ENCODE measurements at places on chromosomes 12 and 14.

- DNase-seq = no peak
Observed at GRCh38 chr12:92059960-92060359, 85.7 kb downstream of the BTG1 start.

DNA sequence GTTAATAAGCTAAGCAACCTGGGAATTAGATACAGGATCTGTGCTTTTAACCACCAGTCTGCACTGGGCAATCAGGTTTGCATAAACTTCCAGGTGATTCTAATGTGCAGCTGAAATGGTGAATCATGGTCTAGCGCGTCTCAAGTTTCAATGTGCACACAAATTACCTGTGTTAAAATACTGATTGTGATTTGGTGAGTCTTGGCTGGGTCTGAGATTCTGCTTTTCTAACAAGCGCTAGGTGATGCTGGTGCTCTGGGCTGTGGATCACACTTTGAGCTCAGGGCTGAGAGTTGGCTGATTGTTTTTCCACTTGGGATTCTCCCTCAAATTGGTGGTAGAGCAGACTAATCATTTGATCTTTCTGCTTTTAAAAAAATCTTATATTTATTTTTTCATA lies 124.8 kb downstream of the C12orf75 start:
- peak; percentile 73 for DNase-seq

- peak; percentile 40 for DNase-seq
Observed at GRCh38 chr12:66087365-66087943, 43.1 kb downstream of the LLPH start.

DNA sequence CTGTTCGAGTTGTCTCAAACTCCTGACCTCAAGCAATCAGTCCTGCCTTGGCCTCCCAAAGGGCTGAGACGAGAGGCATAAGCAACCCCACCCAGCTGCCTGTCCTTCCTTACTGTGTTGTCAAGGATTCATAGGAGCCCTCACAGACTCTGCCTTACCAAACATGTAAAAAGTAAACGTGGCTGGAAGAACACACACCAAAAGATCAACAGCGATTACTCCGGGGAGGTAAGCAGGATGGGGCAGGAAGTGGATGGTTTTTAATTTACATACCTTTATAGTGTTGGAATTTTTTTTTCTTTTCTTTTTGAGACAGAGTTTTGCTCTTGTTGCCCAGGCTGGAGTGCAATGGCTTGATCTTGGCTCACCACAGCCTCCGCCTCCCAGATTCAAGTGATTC lies 61.5 kb upstream of the EGLN3 start:
- no peak for DNase-seq

- peak; percentile 72 for DNase-seq
Observed at GRCh38 chr14:99603471-99604277, at the start of gene CCDC85C. Gene CCDC85C (minus strand): TSS chr14:99604207. CDS start chr14:99603959, 248 bp downstream.

DNA sequence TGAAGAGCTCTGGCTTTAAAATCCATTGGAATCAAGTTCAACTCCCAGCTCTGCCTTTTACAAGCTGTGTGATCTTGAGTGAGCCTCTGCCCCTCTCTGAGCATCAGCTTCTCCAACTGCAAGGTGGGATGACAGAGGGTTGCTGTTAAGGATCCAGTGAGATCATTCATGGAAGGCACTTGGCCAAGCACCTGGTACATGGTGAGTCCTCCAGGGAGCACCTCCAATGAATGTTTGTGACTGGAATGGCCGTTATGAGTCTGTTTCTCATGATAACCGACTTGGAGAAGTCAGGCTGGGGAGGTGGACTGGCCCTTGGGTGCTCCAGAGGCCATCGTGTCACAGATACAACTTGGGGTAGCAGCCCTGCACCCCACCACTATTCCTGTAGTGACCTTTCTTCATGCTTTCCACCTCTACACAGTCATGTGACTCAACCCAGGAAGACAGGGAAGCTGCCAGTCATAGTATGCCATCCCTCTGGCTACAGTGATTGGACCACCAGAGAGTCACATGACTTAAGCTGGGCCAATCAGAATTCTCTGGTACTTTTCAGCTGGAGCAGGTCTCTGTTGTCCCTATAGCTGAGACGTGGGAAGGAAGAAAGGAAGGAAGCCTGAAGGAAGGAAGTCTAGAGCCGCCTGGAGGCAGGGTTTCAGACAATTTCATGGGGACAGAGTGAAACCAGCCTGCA lies 146.5 kb upstream of the MYL2 start:
- no peak for DNase-seq

DNA sequence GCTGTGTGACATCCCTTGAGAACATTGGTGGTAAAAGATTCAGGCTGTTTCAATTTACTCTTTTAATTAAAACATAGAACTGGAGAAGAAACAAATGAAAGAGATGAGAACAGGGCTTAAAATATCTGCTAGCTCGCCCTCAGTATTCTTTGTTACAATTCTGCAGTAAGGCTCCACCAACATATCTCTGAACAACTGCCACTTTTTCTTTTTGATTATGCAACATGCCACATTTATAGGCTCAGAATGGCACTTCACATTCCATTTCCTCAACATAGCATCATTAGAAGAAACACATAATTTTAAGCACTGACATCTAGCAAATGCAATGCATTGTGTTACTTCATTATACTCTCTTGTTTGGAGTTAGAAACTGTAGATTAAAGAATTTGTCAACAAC lies 1315.2 kb downstream of the LRFN5 start:
- DNase-seq = no peak

DNA sequence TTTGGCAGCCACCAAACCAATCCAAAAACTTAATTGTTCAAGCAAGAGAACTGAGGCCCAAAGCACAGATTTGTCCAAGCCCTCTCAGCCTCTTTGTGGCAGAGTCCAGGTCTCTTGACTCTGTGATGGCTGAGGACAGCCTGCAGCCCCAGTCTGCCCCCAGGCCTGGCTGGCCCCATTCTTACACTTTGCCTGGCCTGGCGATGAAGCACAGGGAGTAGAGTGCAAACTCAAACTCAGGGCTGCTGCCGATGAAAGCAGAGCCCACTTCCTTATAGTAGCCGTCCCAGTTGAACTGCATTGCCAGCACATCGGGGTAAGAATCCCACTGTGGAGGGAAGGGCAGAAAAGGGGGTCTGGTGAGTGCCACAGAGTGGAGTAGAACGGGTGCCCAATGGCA lies 5.6 kb upstream of the RPAP3 start:
- no peak for DNase-seq

All from NCI-H2081 (cell line).